ENCODE measurements at places on chromosomes 12 and 14. TPM values are rescaled to one million over a fixed set of nuclear protein-coding genes. Genes with fewer than 3 reads are reported as not detected.

DNA sequence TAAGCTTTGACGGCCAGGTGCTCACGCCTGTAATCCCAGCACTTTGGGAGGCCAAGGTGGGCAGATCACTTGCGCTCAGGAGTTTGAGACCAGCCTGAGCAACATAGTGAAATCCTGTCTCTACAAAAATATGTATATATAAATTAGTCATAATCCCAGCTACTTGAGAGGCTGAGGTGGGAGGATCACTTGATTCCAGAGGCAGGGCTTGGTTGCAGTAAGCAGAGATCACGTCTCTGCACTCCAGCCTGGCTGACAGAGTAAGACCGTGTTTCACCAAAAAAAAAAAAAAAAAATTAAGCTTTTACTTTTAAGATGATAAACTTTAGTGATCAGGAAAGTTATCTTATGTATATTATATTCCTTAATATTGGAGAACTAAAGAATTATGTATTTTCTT is 18.0 kb upstream of the SNAPC1 start:
- no peak for DNase-seq

DNA sequence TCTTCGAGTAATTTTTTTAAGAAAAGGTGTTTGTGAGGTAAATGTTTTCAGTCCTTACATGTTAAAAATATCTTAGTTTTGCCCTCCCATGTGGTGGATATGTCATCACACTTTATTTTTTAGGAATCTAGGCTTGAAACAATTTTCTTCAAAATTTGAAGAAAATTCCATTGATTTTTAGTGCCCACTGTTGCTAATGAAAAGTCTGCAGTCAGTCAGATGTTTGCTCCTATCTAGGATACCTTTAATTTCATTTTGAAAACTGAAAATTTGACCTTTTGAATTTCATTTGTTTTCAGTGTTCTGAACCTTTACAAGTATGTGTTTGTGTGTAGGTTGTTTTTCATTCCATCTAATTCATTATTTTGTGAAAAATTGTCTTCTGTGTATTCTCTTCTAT is 105.4 kb downstream of the LRRK2 start:
- no peak for DNase-seq

- no peak for DNase-seq
Observed at GRCh38 chr12:42039176-42039575, 105.5 kb downstream of the GXYLT1 start.

TOX4 gene
- total RNA-seq, result 45.6 TPM

GRCh38 chr14:100573002-100573756 is 14.0 kb downstream of the BEGAIN start:
- DNase-seq, result no peak

PRICKLE1 gene
- total RNA-seq, result 36.7 TPM

- DNase-seq, result peak; percentile 69
Observed at GRCh38 chr14:67934087-67934486, 114.5 kb downstream of the RAD51B start.

DNA sequence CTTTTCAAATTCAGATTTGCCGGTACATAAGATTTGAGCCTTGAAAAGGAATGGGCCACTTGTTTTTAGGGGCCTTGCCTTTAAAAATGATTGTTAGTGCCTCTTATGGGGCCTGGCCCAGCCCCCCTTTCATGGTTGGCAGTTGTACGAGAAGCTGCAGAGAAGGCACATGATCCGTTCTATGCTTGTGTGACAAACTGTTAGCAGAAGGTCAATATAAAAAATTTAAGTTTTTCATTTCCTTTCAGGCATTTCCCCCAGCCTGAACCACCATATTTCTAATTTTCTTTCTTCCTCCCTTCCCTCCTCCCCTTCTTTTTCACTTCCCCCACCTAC is 119.1 kb downstream of the PLXNC1 start:
- DNase-seq, result no peak

DNA sequence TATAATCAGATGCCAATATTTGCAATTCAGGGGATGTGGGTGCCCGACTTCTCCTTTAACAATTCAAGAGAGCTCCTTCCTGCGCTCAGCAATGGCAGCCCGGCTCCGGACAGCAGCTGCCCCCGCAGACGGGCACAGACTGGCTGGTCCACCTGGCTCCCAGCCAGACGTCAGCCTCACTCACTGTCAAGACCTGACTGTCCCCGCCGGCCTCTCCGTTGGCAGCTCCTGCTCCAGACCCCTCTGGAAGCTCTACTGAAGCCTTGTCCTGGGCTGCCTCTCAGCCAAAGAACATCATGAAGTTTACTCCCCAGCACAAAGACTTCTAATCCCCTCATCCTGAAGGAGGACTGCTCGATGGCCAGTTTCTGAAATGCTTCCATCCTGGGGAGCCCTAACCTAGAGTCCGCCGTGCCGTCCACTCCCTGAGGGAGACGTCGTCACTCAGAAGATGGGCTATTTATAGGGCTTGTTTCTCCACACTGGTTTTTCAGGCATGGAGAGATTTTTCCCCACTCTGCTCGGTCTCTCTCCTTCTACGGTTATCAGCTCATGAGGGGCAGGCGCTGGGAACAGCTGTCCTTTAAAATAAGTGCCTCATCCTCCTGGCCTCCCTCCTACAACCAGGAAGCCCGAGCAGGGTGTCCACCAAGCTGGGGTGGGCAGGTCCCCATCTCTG is 126.2 kb downstream of the RFLNA start:
- no peak for DNase-seq

DNA sequence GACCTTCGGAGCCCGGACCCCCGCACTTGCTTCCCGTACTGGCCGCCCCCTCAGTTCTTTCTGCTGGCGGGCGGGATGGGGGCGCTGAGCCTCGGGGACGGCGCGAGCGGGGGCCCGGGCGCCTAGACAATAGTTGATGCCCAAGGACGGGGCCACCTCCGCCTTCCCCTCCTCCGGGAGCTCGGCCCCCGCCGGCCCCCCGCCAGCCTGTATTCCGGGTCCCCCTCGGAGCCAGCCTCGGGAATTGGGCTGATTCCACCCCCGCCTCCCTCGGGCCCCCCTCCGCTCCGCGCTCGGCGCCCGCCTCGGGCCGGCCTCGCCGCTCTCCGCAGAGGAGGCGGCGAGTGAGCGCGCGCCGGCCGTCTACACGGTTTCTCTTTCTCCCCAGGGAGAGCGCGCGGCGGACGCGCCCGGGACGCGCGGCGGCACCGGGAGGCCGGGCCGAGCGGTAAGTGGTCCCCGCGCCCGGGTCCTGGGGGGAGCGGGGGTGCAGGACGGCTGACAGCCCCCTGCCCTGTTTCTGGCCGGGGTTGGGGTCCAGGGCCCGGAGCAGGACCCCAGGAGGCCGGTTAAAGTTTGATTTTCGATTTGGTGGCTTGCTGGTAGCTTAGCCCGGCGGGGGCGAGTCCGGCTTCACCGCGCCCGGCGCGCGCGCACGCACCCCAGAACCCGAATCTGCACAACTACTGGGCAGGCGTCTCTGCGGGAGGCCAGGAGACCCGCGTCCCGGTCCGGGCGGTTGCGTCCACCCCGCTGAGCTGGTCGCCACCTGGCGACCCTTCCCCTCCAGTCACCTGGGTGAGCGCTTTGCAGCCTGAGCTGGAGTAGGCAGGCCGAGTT is 413.7 kb downstream of the PCNX1 start:
- no peak for DNase-seq

- DNase-seq, result no peak
Observed at GRCh38 chr12:88538250-88538649, 42.0 kb downstream of the KITLG start.

DNA sequence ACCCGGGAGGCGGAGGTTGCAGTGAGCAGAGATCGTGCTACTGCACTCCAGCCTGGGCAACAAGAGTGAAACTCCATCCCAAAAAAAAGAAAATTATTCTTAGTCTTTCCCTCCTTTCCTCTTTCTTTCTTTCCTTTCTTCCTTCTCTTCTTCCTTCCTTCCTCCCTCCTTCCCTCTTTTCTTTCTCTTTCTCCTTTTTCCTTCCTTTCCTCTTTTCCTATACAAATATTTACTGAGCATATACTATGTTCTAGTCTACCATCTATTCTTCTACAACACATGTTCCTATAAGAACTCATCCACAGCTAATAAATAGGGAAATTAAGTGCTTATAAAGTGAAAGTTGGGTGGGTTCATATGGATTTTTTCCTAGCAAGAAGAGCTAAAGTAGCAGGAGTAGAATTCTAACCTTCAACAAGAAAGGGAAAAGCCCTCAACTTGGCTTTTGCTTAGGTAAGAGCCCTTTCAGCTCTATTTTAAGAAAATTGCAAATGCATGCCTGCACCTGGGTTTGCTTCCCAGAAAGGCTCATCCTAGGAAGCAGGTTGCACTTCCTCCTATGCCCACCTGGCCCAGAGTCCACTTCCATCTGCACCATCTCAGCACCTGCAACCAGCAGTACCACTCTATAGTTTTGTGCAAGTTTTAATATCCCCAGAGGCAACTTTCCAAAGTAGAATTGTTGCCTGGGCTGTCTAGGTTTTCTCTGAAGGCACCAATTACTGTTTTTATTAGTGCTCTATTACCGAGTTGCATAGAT is 122.0 kb upstream of the CCND2 start:
- no peak for DNase-seq

GRCh38 chr14:96574171-96574632 is 72.0 kb downstream of the PAPOLA start:
- DNase-seq, result no peak

GRCh38 chr12:52946797-52947547 is 1.9 kb upstream of the KRT18 start:
- DNase-seq, result no peak

DNA sequence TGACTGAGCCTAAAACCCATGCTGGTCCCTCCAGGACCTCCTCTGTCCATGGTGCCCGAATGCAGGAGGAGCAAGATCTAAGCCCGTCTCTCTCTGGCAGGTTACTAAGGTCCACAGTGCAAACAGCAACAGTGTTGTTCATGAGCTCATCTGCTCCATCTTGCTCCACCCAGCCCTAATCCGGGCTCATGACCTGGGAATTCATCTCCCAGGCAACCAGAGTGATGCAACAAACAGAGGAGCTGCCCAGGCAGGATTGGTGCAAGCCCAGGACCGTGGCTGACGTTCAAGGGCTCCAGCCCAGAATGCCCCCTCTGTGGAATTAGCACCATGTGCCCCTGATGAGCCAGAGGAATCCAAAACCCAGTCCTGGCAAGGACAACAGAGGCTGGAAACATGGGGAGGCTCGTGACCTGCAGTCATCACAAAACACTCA is 29.9 kb downstream of the HSPB8 start:
- DNase-seq, result no peak

- no peak for DNase-seq
Observed at GRCh38 chr12:96063046-96063445, 27.7 kb upstream of the LTA4H start.

DNA sequence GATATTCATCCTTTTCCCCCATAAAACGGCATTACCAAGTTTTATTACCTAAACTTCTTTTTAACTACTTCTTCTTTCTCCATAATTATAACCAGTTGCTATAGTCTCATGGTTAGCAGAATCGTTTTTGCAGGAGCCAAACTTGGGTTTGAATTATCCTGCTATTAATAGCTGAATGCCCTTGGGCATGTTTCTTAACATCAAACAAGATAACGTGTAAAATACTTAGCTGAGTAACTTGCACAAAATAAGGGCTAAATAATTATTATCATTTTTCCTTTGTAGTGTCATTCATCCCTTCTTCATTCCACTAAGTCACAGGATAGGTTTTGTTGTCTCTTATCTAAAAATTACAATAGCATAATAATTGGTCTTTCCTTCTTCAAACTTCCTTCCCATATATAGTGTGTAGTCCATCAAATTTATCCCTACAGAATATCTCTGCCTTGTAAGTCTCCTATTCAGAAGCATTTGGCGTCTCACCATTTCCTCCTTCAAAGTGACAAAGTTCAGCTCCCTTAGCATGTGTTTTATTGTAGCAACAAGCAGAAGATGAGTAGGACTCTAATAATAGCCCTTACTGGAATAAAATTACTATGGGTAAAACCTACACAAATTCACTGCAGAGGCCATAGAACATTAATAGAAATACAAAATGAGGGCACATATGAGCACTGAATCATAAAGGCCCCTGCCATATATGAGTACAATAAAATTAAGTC is 63.8 kb downstream of the FAR2 start:
- DNase-seq, result no peak

KRT78 gene
- not detected for total RNA-seq

- DNase-seq, result peak; percentile 15
Observed at GRCh38 chr12:127052511-127053232, 1214.3 kb upstream of the TMEM132C start.

CCER1 gene
- total RNA-seq, result not detected

GRCh38 chr12:12505544-12506495 is 56.8 kb downstream of the DUSP16 start:
- no peak for DNase-seq

- DNase-seq, result no peak
Observed at GRCh38 chr14:86321151-86321550, 791.2 kb downstream of the FLRT2 start.

GRCh38 chr12:24057920-24058476 is 108.5 kb upstream of the SOX5 start:
- DNase-seq, result no peak

DNA sequence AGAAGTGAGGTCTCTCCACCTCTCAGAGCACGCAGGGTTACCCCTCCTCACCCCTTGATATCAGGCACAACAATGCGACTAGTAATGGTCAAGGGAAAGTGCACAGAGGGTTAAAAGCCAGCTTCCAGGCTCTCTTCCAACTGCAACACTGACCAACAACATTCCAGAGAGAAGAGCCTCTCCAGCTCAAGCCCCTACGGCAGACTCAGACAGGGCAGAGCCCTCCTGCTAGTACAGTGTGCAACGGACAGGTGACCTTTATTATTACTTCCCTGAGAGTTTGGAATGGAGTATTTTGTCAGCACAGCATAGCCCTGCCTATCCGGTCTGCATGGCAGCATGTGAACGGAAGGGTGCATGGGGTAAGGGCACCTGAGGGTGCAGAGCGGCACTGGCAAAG is 73.0 kb downstream of the PTPN21 start:
- DNase-seq, result no peak

GRCh38 chr12:104534162-104534856 is 77.6 kb downstream of the CHST11 start:
- DNase-seq, result no peak

DNA sequence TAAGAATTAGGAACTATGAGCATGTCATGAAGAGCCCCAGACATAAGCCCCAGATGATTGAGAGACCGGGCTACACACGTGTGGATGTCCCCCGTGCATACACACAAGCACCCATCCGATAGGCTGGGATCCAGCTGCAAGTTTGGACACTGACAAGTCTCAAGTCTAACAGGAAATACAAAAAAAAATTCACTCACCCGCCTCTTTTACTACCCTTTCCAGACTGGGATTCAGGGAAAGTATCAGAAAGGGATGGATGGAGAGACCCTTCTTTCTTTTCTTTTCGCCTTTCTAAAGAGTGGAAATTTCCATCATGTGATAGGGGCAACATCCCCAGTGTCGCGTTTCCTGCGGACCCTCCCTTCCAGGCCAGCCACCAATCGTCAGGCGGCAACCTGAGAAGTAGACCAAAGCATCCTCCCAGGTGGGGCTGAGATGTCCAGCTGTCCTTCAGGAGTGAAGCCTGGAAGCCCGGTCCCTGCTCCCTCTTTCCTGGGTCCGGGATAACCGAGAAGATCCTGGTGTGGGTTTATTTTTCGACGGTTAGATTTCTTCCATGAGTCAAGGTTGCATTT is 6.4 kb upstream of the SLC38A4 start:
- DNase-seq, result no peak

DNA sequence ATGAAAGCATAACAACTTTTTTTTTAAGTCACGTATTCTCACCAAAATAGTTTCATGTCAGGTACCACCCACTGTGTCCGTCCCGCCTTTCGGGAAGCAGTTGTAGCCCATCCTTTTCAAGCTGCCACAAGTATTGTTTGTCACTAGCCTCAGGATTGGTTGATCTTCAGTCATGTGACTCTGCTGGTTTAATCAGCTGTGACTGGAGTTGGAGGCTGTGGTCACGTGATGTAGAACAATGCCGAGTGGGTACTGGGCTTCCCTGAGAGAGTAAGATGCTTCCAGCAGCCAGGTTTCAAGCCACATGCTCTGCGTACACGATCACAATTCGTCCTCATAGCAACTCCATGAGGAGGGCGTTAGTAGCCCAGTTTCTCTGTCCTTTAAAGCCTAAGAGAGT is 83.0 kb upstream of the WSCD2 start:
- no peak for DNase-seq
